CD8-positive, alpha-beta T cell (primary cell): ENCODE measurements at places on chromosomes 5 and 9.

DNA sequence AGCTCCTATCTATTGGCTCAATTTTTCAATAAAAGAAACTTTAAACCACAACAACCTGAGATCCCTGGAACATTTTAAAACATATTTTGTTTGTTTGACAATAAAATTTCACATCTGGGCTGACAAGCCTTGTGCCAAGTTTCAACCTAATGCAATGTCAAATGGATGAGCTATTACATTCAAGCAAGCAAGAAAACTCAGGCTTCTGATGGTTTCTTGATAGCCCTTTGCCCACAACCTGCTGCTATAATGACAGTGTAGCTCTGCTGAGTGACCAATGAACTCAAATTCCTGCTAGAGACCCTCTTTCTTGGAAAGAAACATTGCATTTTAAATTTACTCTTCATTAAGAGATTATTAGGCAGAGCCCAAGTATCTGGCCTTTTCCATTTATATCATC, 472.9 kb downstream of the ARHGEF28 start:
- no peak for DNase-seq

GRCh38 chr5:33281431-33281843, 159.3 kb upstream of the TARS1 start:
- no peak for DNase-seq

DNA sequence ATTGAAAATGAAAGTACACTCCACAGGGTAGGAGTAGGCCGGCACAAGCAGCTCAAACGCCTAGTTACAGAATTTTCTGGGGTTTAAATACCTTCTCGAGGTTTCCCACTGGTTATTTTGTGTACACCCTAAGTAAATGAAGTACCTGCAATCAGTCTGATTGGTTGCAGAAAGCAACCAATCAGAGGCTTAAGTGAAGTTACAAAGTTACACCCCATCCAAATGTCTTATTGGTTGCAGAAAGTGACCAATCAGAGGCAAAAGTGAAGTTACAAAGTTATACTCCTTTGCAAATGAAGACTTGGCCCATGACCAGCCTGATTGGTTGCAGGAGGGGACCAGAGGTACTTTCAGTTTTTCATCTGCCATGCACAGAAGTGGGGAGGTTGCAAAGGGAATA, 33.2 kb upstream of the ERAP2 start:
- DNase-seq: no peak

DNA sequence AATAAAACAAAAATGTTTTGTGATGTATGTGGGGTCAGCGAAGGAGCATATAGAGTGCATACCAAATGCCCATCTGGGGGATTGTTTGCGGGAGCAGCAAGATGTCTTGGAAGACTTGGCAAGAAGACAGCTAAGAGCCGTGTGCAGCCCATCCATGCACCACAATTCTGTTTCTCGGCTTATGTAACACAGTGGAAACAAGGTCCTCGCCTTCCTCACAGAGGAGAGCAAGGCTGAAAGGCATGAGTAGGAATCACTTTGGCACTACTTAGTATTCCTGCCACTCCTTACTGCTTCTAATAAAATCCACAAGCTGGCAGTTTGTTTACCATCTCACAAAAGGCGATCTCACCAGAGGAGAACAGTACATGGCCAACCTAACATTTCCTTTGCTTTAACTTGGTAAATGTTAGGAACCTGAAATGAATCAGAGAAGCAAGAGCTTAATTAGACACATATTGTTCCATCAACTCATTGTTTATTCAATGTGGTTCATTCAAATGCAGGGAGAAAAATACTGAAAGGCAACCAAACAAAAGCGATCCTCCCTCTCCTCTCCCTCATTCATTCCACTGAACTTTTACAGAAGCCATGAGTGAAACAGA, 648.1 kb downstream of the ACTL7B start:
- DNase-seq: no peak

DNA sequence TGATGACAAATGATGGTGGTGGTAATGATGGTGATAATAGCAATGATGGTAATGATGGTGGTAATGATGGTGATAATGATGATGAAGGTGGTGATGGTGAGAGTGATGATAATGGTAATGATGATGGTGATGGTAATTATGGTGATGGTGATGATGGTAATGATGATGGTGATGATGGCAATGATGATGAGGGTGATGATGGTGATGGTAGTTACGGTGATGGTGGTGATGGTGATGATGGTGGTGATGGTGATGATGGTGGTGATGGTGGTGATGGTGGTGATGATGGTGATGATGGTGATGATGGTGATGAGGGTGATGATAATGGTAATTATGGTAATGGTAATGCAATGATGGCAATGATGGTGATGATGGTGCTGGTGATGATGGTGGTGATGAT, 91.1 kb downstream of the DAP start:
- DNase-seq: no peak

DNA sequence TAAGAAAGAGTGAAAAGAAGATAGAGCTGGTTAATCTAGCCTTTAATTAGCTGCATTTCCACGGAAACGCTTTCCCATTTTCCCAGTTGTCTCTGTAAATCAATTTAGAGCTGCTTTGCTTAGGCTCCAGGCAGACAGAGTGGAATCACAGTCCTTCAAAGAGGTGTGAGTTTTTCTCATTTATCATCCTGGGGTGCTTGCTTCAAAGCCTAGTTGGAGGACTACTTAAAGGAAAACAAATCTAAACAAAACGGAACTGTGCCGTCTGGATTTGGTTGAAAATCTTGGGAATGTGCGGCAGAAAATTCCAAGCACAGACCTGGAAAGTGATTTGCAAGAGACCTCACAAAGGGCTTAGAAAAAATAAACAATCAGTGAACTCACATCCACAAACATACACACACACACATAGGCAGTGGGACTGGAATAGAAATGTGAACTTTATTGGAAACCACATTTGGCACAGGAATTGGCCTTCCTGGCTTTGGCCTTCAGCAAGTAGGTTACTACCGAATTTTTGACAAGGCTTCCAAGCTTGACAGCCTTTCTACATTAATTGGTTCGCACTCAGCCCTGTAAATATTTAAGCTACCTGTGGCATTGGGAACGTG, 235.2 kb upstream of the SLC24A2 start:
- no peak for DNase-seq

DNA sequence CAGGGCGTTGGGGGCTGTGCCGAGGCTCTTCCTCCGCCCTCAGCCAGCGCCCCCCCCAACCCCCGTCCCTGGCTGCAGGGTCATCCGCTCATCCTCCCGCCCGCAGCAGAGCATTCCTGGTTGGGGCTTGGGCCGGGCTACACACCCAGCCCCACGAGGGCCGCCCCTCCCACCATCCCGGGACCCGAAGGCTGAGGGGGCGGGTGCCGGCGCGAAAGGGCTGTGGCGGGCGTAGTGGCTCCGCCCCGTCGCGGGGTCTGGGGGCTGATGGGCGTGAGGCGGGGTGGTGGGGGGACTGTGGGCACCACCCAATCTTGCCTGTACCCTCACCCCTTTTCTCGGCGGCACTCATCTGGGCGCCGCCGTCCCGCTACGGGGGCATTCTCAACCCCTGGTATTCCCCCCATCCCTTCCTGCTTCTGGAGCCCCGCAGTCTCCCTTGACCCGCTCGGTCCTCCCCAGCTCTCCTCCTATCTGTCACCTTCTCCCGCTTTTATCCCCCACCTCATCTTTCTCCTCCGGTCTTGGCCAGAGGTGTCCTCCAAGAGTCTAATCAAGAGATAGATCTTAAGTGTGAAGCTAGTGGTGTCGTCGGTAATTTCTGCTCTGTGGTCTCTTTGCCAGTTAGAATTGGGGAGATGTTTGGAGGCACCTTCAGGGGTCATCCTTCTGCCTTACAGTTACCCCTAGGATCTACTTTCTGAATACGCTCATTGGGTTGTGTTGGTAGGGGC, 1.6 kb downstream of the FER start:
- peak; percentile 3 for DNase-seq

DNA sequence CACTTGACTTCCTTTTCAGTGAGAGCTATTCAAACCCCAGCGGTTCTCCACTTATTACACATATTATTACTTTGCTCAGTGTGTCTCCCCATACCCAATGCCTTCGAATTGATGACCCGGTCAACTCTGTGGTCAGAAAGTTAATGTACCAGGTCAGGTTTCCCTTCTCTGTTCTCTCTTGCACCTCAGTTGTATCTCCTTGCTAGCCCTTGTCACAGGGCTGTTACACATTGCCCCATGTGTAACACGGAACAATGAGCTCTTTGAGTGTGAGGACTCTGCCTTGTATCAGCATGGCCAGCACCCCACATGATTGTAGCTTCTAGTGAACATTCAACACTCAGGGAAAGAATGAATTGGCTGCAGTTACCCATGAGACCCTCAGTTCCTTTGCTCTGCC, 73.6 kb downstream of the DOCK2 start:
- no peak for DNase-seq

GRCh38 chr5:27682600-27682999, 644.2 kb upstream of the CDH9 start:
- no peak for DNase-seq

GRCh38 chr9:37209431-37210386, 89.3 kb downstream of the ZCCHC7 start:
- DNase-seq: no peak

- no peak for DNase-seq
Measured at GRCh38 chr5:132202711-132203463, 24.8 kb downstream of the P4HA2 start.

- no peak for DNase-seq
Measured at GRCh38 chr5:71880536-71880935, 161.5 kb downstream of the CARTPT start.

DNA sequence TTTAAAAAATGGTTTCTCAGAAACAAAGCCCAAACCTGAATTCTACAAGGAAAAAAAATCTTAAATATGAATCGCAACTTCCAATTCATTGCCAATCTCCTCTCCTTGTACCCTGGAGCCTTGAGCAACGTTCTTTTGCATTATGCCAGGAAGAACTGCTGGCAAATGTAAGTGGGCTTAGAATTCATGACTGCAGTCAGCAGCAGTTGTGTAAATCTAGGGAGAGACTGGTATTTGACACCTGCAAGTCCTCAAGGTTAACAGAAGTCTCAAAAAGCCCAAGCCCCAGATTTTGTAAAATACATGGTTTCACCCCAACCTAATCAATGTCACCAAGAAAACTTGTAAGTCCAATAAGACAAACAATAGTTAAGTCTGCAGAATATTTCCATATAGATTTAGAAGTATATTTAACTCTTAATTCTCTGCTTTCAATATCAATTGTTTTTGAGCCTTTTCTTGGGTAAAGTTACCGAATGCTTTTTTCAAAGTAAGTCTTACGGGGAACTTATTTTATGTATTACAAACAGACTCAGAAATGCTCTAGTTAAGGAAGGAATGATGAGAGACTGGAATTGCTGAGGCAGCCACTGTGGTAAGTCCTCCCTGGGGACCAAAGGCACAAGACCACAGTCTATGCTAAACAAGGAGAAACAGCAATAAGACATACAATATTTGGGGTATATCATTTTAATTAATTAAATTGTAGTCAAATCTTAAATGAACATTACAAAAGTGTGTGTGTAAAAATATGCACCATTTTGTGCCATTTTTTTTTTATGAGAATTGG, 31.3 kb downstream of the ELL2 start:
- no peak for DNase-seq

- DNase-seq: no peak
Measured at GRCh38 chr9:132837501-132838286, 40.4 kb downstream of the AK8 start.

DNA sequence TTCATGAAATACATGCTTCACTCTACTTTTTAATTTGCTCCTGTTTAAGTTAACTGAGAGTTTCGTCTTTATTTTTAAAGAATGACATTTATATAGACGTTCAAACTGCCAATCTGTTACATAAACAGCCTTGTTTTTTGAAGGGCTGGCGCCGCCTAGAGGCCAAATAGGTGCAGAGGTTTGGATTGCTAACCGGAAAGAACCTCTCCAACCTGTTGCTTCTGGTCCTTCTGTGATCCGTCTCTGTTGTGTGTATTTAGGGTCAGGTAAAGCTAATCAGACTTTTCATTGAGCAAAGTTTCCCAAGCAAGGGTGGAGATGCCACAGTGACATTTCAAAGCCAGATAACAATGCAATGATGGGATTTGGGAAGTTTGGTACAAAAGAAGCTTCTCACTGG, 39.5 kb upstream of the GLIS3 start:
- peak; percentile 81 for DNase-seq

- DNase-seq: no peak
Measured at GRCh38 chr5:98471458-98471857, 302.0 kb upstream of the RGMB start.

DNA sequence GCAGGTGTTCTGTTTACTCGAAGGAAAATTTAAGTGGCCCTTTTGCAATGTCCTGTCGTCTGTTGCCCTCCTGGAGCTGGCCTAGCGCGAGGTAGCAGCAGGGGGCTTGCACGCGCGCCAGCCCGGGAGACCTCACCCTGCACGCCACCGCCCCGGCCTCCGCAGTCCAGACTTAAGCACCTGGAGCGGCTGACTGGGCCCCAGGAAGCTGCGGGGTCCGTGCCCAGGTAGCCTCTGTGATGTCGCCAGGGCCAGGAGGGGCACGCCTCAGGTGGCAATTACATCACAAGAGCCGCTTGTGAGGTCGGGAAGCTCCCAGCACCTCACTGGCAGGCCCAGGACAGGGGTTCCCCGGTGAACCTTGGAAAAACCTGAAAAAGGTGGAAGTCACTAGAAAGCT, at the start of gene SAXO1:
Gene SAXO1 (minus strand): TSS at position 195 of the 400 bp plus-strand sequence. CDS start 301 bp downstream, outside the sequence.
- DNase-seq: no peak

GRCh38 chr9:6899274-6899673, 141.5 kb downstream of the KDM4C start:
- no peak for DNase-seq

- DNase-seq: no peak
Measured at GRCh38 chr5:13932011-13932410, 12.5 kb downstream of the DNAH5 start.

DNA sequence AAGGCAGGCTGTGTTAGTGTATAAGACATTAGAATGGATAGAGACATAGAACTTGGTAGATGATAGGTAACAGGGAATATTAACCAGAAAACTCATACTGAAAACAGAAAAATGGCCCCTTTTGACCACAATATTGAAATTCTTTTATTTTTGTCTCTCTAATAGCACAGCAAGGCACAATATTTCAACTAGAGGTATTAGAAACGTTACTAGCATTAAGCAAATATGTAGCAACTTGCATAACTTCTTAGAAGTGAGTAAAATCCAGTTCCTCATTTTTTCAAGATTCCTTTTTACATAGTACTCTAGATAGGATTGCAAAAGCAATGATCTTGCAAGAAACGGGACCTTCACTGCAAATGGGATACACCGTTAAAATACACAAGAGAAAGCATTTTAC, 102.7 kb upstream of the VCAN start:
- DNase-seq: no peak

- DNase-seq: peak; percentile 7
Measured at GRCh38 chr5:74865256-74865803, 857 bp downstream of the FAM169A start.

DNA sequence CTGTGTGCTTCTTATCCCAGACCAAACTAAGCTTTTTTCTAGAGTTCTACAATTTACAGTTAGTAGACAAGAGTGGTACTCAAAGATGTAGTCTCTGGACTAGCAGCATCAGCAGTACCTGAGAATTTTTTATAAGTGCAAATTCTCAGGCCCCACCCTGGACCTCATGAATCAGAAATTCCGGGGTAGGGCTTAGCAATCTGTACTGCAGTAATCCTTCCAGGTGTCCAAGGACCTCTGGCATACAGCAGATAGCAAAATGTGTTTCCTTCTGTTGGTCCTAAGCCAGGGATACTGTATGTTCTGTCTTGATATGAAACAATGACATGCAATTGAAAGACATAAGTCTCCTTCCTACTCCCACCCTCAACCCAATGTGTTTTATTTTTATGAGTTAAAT, 194.3 kb downstream of the MSX2 start:
- DNase-seq: no peak

- DNase-seq: peak; percentile 0
Measured at GRCh38 chr9:16602494-16602893, 268.0 kb downstream of the BNC2 start.
